ENCODE measurements at places on chromosomes 2 and 18.
A peak's percentile ranks its signal among the peaks of the same experiment; 100 is the strongest.

DNA sequence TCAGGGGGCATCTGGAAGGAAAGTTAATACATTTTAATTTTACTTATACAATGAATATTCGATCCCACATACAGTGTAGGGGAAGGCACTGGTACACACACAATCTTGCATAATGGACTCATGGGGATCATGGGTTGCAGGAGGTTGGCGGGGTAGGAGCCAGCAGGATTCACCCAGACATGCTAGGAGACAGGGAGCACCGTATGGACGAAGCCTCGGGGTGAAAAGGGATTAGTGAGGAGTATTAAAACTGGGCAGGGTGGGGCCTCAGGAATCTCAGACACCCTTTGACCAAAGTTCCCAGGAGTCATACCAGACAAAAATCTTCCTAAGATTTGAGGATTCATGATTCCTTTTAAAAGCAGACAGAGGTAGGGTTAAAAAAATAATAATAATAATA lies 140.8 kb downstream of the BCL11A start:
- DNase-seq, result no peak

DNA sequence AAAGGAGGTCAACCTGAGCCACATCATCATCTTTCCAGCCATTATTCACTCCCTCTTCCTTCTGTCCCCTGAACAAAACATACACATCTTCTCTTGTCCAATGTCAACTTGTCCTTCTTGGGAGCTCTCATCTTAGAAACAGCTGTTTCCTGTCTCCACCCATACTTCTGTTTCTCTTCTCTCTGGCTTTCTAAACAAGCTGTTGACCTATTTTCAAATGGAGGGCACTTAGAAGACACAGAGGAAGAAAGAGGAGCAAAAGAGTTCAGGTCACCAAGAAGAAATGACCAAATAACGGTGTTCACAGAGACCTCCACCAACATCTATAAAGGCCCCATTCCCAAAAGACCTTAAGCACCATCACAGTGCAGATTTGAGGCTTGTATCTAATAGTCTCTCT lies 355.9 kb upstream of the HNRNPA3 start:
- DNase-seq, result peak; percentile 11

GRCh38 chr2:230748087-230748486 lies 35.4 kb downstream of the CAB39 start:
- no peak for DNase-seq

GRCh38 chr2:219737270-219737691 lies 109.9 kb downstream of the SLC4A3 start:
- DNase-seq, result no peak

DNA sequence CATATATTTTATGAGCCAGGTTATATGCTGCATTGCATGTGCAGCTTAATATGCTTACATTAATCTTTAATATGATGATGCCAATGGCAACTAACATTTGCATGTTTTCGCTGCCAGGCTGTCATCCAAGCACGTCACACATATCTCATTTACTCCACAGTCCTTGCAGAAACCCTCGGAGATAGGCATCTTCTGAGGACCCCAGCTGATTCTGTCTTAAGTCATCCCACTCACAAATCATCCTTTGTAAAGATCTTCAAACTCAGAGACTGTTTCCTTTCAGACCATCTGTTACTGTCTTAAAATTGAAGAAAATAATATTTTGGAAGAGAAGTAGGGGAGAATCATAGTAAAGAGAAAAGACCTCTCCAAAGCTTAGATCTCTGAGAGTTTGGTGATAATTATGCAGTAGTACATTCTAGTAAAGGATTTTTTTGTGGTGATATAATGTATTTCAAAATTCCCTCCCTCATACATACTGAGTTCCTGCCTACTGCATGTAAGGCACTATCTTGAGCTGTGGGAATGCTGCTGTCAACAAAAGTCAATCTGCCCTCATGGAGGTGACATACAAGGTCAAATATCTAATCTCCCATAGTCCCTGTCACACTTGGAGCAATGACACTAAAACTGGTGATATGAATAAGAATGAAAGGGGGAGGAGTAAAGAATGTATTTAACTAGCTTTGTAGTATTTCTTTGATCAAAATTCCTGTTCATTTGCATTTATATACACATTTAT lies 11.0 kb downstream of the ITGA4 start:
- DNase-seq, result no peak

GRCh38 chr2:191782351-191782750 lies 64.5 kb downstream of the CAVIN2 start:
- no peak for DNase-seq

DNA sequence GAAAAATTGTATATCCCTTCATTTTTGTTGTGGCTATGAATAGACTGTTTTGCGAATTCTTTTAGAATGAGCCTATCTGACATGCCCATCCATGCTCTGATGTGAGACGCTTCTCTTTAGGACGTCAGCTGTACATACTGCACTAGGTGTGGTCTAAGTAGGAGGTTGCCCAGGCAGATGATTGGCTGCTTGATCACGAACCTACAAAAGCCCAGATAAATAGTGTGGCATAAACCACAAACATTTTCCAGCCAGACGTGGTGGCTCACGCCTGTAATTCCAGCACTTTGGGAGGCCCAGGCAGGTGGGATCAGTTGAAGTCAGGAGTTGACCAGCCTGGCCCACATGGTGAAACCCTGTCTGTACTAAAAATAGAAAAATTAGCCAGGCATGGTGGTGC lies 251.8 kb downstream of the AGAP1 start:
- DNase-seq, result no peak

- DNase-seq, result no peak
Measured at GRCh38 chr18:7824970-7825369, 257.9 kb downstream of the PTPRM start.

DNA sequence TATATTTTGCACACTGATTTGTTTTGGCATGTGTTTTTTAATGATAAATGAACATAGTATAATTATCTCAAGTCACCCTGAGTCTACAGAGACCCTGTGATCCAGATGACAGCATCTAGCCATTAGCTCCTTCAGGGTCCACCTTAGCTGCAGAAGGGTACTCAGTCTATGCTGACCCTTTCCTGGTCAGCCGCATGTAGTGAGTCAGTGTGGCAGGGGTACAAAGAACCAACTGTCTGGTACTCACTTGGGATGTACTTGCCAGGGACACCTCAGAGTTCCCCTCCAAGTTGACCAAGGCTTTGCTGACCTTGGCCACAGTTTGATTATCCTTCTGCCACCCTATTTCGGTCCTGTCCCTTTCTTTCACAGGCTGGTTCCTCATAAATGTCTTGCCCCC lies 369.5 kb downstream of the PLCL1 start:
- no peak for DNase-seq

GRCh38 chr18:7585276-7585670 lies 18.2 kb downstream of the PTPRM start:
- DNase-seq, result no peak

- DNase-seq, result no peak
Measured at GRCh38 chr2:201219328-201220096, 36.6 kb downstream of the CASP10 start.

- no peak for DNase-seq
Measured at GRCh38 chr2:44168681-44169154, at the start of gene PPM1B. Gene PPM1B, plus strand, starts transcription at chr2:44168875. Its CDS starts 32,325 bp downstream, at chr2:44201200.

- DNase-seq, result no peak
Measured at GRCh38 chr2:120177973-120178372, 45.2 kb downstream of the TMEM185B start.

DNA sequence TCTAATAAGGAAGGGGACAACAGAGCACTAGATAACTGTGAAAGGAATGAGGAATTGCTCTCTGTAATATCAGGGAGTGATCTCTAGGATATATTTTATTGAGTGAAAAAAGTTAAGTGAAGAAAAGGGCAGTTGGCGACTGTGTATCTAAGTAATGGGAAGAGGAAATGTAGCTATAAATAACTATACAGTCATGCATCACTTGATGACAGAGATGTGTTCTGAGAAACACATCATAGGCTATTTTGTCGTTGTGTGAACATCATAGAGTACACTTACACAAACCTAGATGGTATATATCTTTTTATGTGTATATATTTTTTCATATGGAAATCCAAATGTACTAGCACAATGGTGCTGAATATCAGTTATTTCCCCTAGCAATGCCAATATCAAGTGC lies 329.3 kb downstream of the TXNL1 start:
- no peak for DNase-seq

GRCh38 chr2:160061944-160062291 lies 497 bp downstream of the PLA2R1 start:
- DNase-seq, result no peak

DNA sequence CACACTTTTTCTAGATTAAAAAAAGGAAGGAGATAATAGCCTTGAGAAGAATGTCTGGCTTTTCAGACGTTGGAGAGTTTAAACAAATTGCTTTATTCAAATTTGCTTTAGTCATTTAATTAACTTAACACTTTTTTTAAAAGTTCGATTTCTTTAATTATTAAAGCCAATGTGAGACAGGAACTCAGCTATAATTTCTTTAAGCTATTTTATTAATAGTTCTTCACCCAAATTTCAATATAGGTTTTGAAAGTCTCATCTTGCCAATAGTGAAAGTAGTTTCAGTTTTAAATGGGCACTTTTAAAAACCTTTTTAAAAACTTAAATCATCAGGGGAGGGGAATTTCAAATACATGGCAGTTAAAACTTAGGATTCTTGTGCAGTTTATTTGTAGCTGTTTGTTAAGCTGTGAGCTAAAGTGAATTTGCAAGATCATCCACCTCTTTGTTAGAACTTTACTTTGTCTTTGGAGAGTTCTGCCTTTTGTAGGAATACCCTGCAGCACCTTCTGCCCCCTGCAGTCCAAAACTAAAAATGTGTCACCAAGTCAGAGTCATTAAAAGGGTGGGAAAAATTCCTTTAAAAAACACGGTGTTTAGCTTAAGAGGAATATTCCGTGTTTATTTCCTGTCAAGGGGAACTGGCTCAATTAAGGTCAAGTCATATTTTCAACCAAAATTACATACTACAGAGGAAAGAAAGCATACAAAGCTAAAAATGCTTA lies 4.6 kb downstream of the TGIF1 start:
- DNase-seq, result no peak

DNA sequence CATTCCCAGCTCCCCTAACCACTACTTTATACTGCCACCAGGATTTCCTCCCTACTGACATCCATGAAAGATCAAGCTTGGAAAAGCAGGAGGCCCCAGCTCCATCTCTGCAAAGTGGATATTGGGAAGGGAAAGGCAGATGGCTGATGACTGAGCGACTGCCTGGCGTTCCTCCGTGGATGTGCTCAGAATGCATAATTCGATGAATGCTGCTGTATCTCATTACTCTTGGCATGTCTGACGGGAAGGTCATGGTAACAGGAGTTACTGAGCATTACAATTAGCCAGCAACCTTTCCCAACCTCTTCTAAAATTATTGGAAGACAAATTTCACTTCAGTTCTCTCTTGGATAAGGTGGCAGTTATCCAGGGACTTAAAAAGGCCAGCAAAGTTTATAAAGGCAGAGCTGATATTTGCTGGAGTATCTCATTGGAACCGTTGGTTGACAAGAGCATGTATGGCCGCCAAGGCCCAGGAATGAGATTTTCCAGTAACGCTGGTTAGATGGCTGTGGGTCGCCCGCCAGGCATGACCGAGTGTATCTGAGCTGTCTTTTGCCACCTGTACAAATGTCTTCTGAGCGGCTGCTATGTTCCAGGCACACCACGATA lies 34.5 kb downstream of the KCNE4 start:
- peak; percentile 71 for DNase-seq

DNA sequence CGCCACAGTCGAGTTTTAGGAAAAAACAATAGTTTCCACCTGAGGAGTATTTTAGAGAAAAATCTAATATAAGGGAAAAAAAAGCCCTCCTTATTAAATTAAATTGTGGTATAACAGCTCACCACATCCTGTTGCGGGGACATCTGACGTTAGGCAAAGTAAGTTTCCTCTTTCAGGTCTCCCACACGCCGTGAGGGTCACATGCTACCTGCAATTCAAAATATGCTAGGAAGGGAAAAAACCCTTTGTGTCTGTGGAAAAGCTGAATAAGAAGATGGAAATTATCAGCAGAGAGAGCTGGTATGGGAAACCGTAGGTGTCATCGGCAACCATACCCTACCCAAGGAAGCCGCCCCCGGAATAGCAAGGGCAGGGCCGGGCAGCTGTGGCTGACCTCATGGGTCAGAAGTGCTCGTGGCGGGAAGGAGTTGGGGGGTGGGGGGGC lies 128.0 kb downstream of the NFATC1 start:
- DNase-seq, result no peak

DNA sequence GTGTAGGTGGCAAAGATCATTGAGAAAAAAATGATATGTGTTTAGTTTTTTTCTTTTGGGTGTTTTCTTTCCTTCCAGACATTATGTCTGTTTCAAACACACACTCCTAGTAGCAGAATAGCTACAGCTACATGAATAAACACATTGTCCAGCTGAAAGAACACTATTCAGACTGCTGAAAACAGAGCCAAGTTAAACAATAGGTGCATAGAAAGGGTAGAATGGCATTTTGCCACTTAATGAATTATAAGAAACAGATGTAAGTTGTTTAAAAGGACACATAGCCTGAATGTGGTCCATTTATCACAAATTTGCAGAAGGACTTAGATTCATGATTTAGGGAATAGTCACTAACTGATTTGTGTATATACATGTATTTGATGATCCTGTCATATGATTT lies 20.1 kb downstream of the CTLA4 start:
- no peak for DNase-seq

GRCh38 chr2:186605041-186605440 lies 15.2 kb downstream of the ITGAV start:
- no peak for DNase-seq

GRCh38 chr18:13606604-13607254 lies 119.6 kb downstream of the FAM210A start:
- no peak for DNase-seq

DNA sequence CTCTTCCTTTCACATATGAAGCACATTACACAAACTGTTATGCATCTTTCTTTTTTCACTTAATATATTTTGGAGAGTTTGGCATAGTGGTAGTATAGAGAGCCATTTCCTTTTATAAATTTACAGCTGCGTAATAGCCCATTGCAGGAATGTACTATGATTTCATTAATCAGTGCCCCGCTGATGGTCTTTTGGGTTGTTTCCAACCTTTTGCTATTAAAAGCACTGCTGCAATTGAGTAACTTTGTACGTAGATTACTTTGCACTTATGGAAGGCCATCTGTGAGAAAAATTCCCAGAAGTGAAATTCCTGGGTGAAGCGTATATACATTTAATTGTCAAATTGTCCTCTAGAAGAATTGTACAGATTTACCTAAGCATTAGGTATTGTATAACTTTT lies 565.3 kb upstream of the ZNF804A start:
- no peak for DNase-seq

DNA sequence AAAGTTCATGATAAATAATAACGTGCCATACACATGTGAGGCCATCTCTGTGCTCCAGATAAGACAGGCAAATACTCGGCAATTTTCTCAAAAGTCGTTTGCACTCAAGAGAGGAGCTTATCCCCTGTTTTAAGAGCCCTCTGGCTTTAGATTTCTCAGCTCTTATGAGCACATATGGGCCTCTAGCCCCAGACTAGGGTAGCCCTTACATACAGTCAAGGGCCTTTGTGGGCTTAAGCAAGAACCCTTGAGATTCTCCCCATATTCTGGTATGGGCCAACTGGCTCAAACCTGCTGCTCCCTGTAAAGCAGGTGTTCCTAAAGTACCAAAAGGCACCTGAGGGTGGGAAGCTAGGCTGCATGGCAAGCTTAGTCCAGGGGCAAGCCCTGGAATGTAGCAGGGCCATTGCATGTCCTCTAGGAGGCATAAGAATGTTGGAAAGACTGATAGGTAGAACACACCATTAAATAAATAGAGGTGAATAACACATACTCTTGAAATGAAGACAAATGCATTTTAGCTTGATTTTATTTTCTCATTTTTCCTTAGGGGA lies 66.1 kb downstream of the FASTKD2 start:
- DNase-seq, result no peak
